CD14-positive monocyte (primary cell): ENCODE measurements at places on chromosomes 11 and 22.
A peak's percentile ranks its signal among the peaks of the same experiment; 100 is the strongest.

GRCh38 chr11:75582895-75583717, 21.1 kb downstream of the SERPINH1 start:
- DNase-seq, result peak; percentile 25

GRCh38 chr11:134978388-134979088, 566.5 kb upstream of the B3GAT1 start:
- no peak for DNase-seq

- DNase-seq, result no peak
These were observed 10.6 kb downstream of the LIMK2 start for GRCh38 chr22:31222736-31223135.

- no peak for DNase-seq
These were observed 299.7 kb downstream of the ST3GAL4 start for GRCh38 chr11:126654886-126655806.

- no peak for DNase-seq
These were observed 72.3 kb downstream of the PPP6R3 start for GRCh38 chr11:68532727-68533369.
